Stimulated activated CD8-positive, alpha-beta memory T cell treated with anti-CD3 and anti-CD28 coated beads, Interleukin-7, amount 100 ng/mL, for 1 hour (primary cell): ENCODE measurements at places on chromosomes 4 and X.

DNA sequence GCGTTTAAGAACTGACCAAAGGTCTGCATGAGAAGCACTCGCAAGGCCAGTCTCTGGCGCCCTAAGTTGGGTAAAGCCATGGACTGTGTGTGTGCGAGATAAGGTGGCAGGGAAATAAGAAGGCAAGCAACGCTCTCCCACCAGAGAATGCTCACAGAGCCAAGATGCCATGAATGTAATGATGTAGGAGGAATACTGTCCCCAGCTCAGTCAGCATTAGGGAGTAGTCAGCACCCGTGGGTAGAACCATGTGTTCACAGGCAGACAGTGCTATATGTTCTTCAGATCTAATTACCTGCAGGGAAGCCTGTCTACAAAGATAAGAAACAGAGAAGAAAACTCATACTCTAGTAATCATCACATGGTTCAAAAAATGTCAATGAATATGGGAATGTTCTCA lies 68.8 kb downstream of the SEC24D start:
- DNase-seq = no peak

- DNase-seq = no peak
Measured at GRCh38 chr4:5821665-5822358, 71.1 kb downstream of the CRMP1 start.

DNA sequence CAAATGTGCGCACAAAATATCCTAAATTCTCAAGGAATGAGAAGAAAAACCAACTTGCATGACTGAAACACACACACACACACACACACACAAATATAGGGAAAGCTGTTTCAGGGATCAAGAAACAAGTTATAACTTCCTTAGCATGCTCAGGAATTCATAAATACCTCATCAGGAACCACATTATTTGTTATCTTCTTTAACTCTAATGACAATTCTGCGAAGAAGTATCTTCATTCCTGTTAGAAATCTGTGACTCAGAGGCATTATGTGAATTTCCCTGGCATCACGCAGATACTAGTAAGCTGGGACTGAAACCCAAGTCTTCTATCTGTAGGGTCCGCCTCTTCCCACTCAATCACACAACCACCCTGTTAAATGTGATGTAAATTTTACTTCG lies 30.3 kb downstream of the TMPRSS11A start:
- no peak for DNase-seq

DNA sequence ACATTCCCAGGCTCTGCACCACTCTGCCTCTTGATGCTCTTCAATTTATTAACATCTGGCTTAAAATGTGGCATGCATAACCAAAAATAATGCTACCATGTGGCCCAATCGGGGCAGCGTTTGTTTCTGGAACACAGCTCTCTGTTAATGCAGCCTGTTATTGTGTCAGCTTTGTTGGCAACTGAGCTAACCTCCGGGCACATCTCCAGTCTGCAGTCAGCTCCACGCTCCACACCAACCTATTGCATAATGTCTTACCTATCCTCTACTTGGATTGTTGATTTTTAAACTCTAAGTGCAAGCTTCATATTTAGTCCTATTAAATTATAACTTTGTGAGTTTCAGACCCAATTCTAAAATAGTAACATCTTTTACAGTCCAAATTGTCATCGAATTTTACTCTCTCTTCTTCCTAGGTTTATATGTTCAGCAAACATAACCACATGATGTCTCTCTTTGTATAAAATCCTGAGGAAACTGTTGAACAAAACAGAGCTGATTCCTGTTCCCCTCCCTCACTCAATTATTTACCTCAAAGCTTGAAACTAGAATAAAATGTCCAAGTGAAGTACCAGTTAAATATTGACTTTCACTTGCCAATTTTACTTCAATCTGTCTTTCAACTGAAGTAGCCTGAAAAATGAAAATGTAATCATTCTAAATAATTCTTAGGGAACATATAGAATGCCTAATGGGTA lies 92.2 kb upstream of the RAPGEF2 start:
- DNase-seq = no peak

GRCh38 chr4:87377816-87378215 lies 13.2 kb downstream of the HSD17B11 start:
- DNase-seq = no peak

GRCh38 chr4:109385260-109385659 lies 48.4 kb upstream of the SEC24B start:
- DNase-seq = no peak

DNA sequence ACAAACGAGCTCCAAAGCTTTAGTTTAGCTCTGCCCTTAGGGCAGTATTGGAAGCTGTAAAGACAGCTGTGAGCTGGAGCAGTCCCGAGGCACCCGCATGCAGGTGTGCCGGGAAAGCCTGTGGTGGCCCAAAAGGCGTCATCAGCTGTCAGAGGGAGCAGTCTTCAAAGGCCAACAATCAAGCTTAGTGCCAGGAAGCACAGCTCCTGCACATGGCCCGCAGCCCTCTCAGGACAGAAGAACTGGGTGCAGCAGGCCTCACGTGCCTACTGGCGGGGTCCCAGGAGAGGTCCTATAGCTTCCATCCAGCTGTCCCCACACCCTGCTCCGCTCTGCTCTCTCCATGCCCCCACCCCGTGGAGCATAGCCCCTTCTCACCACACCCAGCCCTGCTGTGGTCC lies 92.2 kb upstream of the TRIM2 start:
- DNase-seq = no peak

DNA sequence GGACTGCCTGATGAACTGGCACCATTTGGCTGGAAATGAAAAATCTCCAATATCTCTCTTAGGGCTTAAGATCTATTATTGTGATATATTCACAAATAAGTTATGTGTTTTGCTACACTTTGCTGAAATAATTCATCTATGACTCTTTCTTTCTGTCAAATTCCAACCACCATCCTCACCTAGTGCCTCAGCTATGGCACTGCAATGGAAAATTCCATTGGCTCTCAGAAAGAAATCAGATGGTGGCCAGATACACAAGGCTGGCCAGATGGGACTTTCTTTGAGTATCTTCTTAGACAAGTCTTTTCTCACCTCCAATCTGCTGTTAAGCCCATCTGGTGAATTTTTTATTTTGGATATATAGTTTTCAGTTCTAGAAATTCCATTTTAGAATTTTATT lies 28.0 kb downstream of the NAT8L start:
- DNase-seq = no peak

GRCh38 chr4:153741541-153741940 lies 18.3 kb downstream of the RNF175 start:
- no peak for DNase-seq

DNA sequence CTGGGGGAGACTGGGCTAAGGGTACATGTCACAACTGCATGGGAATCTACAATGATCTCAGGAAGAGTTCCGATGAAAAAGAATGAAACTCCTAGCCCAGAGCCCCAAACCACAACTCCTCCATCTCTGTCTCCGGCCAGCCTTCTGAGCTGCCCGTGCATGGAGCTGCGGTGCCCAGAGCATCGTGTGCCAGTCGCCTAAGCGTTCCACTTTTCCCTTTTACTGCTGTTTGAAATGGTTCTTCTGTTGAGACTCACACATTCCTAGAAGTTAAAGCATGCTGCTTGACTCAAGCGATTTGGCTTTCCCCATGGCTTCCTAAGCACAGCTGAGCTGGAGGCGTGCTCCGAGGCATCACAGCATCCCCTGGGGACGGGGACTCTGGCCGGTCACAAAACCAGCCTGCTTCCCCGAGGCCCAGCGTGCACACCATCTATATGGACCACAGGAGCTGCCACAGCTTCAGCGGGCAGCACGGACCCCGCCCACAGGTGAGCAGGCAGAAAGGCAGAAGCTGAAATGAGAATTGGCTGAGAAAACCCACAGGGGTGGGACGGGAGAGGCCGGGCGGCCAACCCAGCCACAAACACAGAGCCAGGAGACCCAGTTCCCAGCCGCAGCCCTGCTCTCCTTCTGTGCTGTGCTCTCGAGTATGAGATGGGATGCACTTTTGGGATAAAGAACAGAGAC lies 5.0 kb downstream of the CCNQ start:
- no peak for DNase-seq

DNA sequence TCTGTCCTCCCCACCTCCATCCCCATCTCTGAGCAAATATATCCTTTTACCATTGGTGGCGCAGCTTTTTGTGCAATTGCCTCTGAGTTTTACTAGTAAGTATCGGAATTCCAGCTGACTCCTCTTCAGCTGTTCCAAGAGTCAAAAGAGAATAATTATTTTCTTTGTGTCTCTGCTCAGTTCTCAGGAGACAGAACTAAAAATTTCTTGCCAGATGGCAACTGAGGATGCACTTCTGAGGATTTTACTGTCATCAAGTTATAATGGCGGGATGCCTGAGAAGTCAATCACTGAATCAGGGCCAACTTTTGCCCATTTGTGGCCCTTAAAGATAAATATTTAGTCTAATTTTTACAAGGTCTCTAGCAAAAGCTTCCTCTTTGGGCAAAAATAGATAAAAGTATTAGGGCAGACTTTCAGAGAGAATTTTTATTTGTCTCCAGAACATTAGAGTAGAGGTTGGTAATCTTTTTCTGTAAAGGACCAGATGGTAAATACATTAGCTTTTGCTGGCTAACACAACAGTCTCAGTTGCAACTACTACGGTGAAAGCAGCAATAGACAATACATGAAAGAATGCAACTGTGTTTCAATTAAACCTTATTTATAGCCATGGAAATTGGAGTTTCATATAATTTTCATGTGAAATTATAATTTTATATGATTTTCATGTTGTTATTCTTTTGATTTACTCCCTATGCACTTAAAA lies 15.6 kb upstream of the ADGRA3 start:
- DNase-seq = no peak

DNA sequence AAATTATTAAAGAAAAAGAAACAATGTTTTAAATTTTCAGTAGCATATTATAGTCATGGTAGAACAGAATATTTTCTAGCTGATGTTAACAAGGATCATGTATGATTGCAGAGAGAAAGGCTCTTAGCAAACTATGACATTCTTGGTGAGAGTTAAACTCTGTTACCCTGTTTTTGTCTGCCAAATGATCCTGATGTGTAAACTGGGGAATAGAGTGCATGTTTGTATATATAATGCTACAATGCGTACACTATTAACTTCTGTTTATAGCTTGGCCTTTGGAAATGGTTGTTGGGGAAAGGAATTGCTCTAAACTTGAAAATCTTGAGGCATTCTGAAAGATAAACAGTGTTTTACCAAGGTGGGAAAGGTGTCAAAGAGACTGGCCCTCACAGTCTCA lies 292.7 kb downstream of the ARHGAP24 start:
- DNase-seq = no peak

DNA sequence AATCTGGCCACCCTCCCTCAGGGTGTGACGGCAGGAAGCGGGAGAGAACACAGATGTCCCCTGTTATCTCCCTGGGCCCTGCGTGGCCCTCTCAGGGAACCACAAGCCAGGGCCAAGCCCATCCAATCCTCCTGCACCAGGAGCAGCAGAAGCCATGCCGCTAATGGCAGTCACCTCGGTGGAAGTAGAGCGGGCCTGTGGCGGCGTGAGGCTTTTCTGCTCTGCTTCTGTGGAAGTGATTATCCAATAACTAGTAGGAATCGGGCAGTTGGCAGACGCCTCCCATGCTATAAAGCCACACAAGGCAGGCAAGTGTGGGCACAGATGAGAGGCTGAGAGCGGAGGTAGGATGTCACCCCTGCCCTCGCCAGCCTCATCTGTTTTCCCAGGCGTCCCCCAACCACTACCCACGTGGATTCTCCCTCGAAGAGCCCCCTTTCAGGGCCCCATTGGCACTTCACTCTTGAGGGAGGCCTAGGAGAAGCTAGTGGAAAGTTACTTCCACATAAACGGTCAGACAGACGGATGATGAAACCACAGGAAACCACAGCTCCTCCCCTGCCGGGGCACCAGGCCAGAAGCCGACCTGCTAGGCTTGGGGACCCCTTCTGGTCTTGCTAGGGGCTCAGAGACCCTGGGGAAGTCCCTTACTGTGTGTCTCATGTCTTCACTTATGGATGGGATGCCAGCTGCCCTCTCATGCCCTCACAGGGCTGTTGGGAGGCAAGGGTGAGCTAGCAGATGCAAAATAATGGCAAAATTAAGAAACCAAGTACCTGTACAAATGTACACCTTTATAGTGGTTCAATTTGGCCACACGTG lies 18.8 kb upstream of the TMSB4X start:
- no peak for DNase-seq

GRCh38 chr4:79576429-79576753 lies 168.4 kb upstream of the GK2 start:
- DNase-seq = no peak

DNA sequence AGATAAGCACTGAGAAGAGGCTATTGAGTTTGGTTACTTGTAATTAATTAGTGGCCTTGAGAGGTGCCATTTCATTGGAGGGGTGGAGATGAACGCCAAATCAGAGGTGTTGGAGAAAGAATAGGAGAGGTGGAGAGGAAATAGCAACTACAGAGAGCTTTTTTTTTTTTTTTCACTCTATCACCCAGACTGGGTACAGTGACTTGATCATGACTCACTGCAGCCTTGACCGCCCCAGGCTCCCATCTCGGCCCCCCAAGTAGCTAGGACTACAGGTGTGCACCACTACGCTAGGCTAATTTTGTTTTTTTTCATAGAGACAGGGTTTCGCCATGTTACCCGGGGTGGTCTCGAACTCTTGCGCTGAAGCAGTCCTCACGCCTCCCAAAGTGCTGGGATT lies 5.2 kb downstream of the NHS start:
- no peak for DNase-seq

- no peak for DNase-seq
Measured at GRCh38 chrX:45232139-45232538, 31.5 kb upstream of the DIPK2B start.

GRCh38 chrX:140723121-140723715 lies 13.7 kb downstream of the LINC00632 start:
- DNase-seq = no peak
